Stimulated activated memory B cell treated with anti-CD40 and anti-IgM and Interleukin-4, amounts not matched to agents 10 μg/mL and 1 μg/mL and 100 μg/mL, for 72 hours (primary cell): ENCODE measurements at places on chromosomes 5 and 9.

DNA sequence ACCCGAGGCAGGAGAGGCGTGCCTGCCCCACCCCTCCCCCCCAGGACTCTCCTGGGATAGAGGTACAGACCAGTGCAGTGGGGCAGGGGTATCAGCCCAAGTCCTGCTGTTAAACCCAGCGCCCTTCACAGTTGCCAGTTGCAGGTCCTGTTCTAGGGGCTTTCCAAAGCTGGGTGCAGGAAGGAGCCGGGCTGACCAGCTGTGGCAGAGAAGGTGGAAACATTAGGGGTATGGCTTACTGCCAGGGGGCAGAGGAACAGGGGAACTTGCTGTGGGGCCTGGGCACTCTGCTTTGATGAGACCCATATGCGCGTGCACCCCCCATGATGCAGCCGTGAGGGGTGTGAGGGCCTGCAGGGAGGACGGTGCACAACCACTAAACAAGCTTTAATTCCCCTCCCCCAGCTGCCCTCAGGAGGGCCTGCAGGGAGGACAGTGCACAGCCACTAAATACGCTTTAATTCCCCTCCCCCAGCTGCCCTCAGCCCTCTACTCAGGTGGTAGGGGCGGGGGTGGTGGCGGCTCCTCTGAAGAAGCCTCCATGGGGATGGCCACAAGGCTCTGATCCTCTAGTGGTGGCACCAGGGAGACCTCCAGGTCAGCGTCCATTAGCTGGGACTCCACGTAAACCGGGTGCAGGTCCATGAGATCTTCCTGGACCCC, 766 bp upstream of the LRRC26 start:
- ATAC-seq: no peak

DNA sequence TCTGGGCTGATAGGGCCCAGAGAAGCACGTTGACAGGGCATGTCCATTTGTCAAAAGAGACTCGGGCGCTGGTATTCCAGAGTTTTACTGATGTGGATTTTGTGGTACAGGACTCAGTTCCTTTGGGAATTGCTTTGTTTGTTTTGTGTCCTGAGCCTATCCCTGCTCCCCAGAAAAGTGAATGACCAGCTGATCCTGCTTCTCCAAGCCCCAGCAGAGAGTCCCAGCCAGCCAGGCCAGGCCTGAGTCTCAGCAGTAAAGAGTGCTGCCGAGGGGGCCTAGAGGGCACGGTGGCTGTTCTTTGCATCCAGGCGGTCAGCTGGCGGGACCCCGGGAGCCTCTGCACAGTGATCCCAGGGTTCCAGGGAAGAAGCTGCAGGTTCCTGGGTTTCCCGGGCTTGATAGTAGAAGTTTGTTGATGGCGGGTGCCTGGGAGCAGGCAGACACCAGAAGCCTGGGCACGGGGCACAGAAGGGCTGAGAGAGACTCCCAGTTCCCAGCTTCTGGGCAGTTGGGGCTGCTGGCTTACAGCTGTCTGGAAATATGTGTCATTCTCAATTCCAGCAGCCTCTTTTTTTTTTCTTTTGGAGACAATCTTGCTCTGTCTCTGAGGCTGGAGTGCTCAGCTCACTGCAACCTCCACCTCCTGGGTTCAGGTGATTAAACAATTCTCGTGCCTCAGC, 8.7 kb downstream of the PRDM12 start:
- ATAC-seq: no peak

DNA sequence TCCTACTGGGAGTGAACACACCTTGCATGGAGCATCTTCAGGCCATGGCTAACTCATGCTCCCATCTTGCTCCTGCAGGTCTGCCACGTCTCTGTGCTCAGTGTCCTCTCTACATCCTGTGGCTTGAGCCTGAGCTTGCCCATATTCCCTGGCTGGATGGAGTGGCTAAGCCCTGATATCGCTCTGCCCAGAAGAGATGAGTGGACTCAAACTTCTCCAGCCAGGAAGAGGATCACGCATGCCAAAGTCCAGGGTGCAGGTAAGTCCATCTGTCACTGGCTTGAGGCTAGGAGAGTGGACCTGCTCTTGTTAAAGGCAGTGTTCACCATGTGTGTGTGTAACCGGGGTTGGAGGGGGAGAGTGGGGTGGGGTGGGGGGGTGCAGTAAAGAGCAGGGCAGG, 1.6 kb upstream of the RGS3 start:
- ATAC-seq: no peak

GRCh38 chr5:88833371-88834130, 49.4 kb downstream of the MEF2C start:
- ATAC-seq: peak; percentile 86

DNA sequence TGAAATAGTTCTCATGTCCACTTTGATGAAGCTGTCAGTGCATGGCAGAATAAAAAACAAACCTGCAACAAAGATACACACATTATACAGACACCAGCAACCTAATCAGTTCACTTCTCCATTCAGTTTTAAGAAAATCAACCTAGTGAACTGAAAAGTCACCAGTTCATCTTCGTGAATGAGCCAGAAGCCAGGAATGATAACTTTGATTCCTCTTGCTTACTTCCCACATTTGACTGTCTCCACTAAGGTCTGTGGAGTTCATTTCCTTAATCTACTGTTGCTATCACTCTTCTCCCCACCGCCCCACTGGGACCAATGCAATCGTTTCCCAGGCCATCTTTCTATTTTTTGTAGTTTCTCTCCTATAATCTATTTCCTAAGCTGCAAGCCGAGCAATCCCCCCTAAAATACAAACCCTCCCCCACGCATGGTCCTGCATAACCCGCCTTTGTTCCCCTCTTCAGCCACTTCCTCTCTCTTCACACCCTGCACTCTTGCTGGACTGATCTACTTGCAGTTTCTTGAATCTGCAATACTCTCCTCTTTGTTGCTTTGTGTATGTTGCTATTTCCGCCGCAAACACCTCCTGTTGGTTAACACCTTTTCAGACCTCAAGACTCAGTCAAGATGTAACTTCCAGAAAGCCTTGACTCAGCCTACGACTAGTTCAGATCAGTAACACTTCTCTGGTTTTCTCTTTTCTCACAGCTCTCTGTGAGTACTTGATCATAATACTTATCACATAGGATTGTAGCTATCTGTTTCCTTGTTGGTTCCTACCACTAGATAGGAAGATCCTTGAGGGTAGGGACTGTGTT, 16.6 kb downstream of the STOM start:
- ATAC-seq: no peak

- no peak for ATAC-seq
Measured at GRCh38 chr5:24804221-24804681, 159.5 kb upstream of the CDH10 start.

DNA sequence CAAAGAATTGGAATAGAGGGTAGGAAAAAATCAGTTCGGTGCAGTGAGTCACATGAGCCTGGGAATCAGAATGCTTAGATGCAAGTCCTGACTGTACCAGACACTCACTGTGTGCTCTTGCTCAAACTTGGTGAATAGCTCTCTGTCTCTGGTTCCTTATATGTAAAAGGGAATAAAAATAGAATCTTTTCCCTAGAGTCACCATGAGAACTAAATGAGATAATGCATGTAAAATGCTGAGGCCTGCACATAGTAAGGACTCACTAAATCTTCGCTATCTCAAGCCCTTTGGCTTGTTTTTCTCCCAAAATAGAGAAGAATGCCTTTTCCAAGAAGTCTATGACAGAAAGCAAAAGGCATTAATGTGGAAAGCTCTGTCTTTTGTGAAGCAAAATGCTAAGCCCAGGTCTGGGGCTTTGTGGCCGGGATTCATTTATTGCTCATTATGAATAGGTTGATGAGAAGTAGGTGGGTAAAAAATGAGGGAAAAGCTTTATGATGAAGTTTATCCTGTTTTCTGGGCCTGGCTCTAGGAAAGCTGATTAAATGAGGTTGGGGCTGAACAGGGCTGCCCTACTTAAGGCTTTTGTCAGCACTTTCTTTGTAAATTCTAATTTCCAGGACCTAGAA, 483.3 kb downstream of the DMAC1 start:
- no peak for ATAC-seq

DNA sequence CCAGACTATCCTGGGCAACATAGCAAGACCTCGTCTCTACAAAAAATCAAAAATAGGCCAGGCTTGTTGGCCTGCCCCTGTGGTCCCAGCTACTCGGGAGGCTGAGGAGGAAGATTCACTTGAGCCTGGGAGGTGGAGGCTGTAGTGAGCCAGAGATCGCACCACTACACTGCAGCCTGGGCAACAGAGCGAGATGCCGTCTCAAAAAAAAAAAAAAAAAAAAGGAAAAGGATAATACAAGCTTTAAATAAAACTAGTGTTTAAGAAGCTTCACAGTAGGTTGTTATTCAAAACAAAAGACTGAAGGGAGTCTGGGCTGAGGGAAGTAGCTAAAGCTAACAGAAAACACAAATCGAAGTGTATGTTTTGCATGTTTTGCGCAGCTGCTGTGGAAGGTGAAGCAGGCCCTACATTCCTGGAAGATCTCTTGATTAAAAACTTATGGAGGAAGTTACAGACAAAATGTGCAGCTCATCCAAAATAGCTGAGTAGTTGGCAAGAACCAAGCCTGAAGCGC, 581 bp upstream of the C9orf40 start:
- ATAC-seq: no peak

GRCh38 chr5:52801329-52801728, 13.6 kb downstream of the ITGA1 start:
- ATAC-seq: no peak

- no peak for ATAC-seq
Measured at GRCh38 chr9:115593587-115594091, 475.7 kb upstream of the TNC start.

GRCh38 chr5:150349681-150350275, 7.7 kb upstream of the TCOF1 start:
- no peak for ATAC-seq

GRCh38 chr5:66829358-66829674, 233.1 kb downstream of the MAST4 start:
- no peak for ATAC-seq

DNA sequence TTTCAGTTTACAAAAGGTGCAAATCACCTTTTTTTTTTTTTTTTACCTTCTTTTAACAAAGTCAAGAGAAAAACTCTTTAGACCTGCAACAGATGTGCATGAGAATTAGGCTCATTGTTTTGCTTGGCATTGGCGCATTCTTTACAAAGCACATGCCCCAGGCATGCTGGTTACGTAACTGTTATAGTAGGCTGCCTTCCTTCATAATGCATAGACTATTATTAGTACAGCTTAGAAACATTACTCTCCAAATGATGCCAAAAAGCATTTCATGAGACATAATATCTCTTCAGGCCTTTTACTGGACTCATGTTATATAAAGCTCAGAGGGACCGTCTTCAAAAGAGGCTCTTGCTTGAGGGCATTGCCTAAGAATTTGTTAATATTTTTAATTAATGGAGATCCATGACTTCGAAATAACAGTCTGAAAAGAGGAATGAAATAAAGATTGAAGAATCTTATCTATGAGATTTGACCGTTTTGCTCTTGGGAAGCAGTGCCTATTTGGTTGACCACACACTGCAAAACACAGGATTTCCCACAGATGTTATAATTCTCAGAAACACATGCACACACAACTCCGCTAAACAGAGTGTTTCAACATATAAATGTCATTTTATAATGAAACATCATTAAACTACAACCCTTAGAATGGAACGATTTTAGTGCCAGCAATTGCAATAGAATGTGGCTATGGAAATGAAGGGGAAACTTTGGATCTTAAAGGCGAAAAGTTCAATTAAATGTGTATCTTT, 478.7 kb downstream of the PRR16 start:
- no peak for ATAC-seq

- ATAC-seq: no peak
Measured at GRCh38 chr5:77224672-77225355, 14.3 kb downstream of the PDE8B start.

GRCh38 chr5:40391642-40392041, 288.1 kb upstream of the PTGER4 start:
- ATAC-seq: no peak

GRCh38 chr5:151556806-151557205, 34.3 kb downstream of the FAT2 start:
- peak; percentile 77 for ATAC-seq

DNA sequence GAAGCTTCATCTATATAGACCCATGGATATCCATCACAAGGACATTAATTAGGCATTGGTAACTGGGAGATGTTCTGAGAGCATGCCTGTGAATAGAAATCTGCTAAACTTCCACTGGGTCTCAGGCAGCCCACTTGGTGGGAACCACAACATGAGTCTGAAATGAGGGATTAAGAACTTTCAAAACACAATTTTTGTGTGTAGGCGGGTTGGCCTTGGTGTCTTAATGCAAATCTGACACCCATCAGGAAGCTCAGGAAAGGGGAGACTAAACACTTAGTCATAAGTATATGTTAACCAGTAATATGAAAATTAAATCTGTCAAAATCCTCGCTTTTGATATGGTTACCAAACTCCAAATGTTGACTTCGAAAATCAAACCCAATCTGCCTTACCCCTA, 113.2 kb downstream of the FANCC start:
- no peak for ATAC-seq

DNA sequence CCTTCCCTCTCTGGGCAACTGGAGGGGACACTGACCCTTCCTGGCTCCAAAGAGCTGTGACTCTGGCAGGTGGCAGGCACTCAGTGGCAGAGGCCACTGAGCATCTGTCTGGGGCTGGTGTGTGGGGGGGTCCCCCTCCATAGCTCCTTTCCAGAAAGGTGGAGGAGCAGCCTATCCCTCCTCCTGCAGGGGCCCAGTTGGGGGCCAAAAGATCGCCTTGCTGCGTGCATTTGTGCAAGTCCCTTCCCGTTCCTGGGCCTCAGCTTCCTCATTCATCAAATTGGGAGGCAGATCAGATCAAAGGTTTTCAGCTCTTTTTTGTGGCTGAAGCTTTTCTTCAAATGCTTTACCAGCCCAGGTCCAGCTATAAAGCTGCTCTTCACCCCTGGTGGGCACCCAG, 77.7 kb downstream of the NTNG2 start:
- no peak for ATAC-seq

- ATAC-seq: no peak
Measured at GRCh38 chr9:76629205-76629990, 134.8 kb upstream of the PCA3 start.

DNA sequence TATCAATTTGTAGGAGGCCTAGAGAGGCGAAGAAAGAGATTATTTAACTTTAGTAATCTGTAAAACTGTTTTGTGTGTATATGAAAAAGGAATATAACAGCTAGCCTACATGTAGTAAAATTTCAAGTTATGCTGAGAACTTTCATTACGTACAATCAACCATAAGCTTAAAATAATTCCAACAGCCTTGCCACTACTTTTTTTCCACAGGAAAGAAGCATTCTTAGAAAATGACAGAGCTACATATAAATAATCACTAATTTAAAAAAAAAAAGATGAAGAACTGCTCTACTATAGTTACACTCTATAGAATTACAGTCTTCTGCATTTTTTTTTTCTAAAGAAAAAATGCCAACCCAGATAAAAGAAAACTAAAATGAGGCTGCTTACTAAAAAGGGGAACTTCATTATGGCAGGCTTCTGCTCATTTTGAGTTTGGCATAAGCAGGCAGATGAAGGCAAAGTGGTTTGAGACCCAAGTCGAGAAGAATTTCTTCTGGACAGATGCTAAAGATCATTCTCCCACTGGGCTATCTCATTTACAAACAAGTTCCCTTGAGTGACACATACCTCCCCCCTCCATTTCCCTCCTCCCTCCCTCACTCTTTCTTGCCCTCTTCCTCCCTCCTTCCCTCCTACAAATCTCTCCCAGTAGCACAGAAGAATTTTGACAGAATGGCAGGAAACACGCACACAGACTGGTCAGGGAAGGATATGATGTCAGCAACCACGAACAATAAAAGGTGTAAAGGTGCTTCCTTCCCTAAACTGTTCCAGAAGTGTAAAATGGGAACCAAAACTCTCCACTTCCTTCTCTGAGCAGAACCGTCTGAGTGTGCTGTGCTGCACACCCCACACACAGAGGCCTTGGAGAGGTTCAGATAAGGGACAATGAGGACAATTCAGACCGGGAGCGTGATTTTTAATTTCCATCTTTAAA, 56.1 kb downstream of the MEF2C start:
- ATAC-seq: peak; percentile 95

GRCh38 chr9:84258371-84258770, 82.2 kb downstream of the SLC28A3 start:
- no peak for ATAC-seq
